Vein endothelial cell (primary cell): ENCODE measurements at places on chromosomes 5 and 9. TPM values are rescaled to one million over a fixed set of nuclear protein-coding genes. Genes with fewer than 3 reads are reported as not detected.

Gene SPAAR
- total RNA-seq = 2.0 and 4.5 TPM in 2 replicates

Gene FOXD4L6
- total RNA-seq = 0.29 and 0.33 TPM in 2 replicates

Gene ALDH1A1
- total RNA-seq = 188 and 196 TPM in 2 replicates

Gene SLC25A48
- not detected in 2 replicates for total RNA-seq

Gene GOLM1
- 49.9 and 56.5 TPM in 2 replicates for total RNA-seq

Gene ANGPTL2
- 18.8 and 23.8 TPM in 2 replicates for total RNA-seq

Gene ROR2
- under 0.01 TPM in 1 of 2 replicates, not detected in the other for total RNA-seq

Gene HTR4
- total RNA-seq = 0.10 TPM in 1 of 2 replicates, not detected in the other

Gene HAPLN1
- under 0.01 TPM in 1 of 2 replicates, not detected in the other for total RNA-seq

Gene FRMD3
- 8.6 and 11.1 TPM in 2 replicates for total RNA-seq

Gene SOX30
- not detected in 2 replicates for total RNA-seq

Gene OR2K2
- not detected in 2 replicates for total RNA-seq

Gene IFNA14
- not detected in 2 replicates for total RNA-seq

Gene RGS14
- 5.2 and 10.0 TPM in 2 replicates for total RNA-seq

Gene GPX8
- 80.4 and 84.5 TPM in 2 replicates for total RNA-seq

Gene PLCXD3
- 0.33 and 0.76 TPM in 2 replicates for total RNA-seq

Gene PCDHGB4
- 15.0 and 15.2 TPM in 2 replicates for total RNA-seq

Gene PRR7
- 10.3 and 21.2 TPM in 2 replicates for total RNA-seq

Gene PCDHA11
- total RNA-seq = under 0.01 and 0.10 TPM in 2 replicates

Gene GLIPR2
- 15.2 and 37.2 TPM in 2 replicates for total RNA-seq

Gene SPATA6L
- total RNA-seq = 2.6 and 3.1 TPM in 2 replicates

Gene S100Z
- total RNA-seq = not detected in 2 replicates

Gene FAM200C
- 2.0 and 3.3 TPM in 2 replicates for total RNA-seq

Gene CENPK
- 14.0 and 24.6 TPM in 2 replicates for total RNA-seq

Gene PCDHB9
- 0.38 and 0.65 TPM in 2 replicates for total RNA-seq

Gene SHOC1
- not detected in 2 replicates for total RNA-seq

Gene CCDC183
- 0.19 and 0.65 TPM in 2 replicates for total RNA-seq

Gene WDR70
- 23.2 and 34.4 TPM in 2 replicates for total RNA-seq

Gene PKD2L2
- 0.10 TPM in 1 of 2 replicates, not detected in the other for total RNA-seq
